CD4-positive, alpha-beta T cell treated with Interleukin-15 for 4 hours (primary cell): ENCODE measurements at places on chromosomes 4 and X.

- DNase-seq, result no peak
These were observed 8.8 kb downstream of the HERC5 start for GRCh38 chr4:88465653-88466192.

GRCh38 chr4:180557348-180557747, 1685.9 kb upstream of the TENM3 start:
- no peak for DNase-seq

- DNase-seq, result no peak
These were observed 71.6 kb downstream of the FAM114A1 start for GRCh38 chr4:38939165-38939564.

DNA sequence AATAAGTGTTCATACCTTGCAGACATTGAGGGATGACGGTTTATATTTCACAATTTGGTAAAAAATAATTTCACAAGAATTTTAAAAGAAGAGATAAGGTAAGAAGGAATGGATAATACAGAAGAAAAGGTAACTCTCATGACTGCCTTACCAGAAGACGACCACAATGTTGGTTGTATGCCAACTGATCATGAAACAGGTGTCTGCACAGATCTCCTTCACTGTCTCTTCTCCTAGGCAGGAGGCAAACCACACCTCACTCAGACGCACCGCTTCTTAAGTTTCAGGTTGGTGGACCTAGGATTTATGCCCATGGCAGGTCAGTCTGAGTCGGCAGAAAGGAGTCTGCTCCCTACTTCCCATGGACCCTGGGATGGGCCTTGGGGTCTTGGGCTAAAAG, 177.2 kb downstream of the VSIG4 start:
- DNase-seq, result no peak

DNA sequence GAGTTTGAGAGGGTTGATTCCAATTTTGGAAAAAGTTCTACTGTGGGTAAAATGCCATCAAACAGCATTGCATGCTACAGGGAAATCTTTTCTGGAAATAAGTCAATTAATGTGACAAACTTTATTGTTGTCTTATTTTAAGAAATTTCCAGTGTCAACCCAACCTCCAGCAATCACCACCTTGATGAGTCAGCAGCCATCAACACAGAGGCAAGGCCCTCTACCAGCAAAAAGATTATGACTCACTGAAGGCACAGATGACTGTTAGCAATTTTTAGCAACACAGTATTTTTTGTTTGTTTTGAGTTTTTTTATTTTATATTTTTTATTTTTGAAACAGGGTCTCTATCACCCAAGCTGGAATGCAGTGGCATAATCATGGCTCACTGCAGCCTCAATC, 165.4 kb upstream of the C1QTNF7 start:
- no peak for DNase-seq

- DNase-seq, result no peak
These were observed 145.0 kb downstream of the RTL3 start for GRCh38 chrX:78513971-78514738.

DNA sequence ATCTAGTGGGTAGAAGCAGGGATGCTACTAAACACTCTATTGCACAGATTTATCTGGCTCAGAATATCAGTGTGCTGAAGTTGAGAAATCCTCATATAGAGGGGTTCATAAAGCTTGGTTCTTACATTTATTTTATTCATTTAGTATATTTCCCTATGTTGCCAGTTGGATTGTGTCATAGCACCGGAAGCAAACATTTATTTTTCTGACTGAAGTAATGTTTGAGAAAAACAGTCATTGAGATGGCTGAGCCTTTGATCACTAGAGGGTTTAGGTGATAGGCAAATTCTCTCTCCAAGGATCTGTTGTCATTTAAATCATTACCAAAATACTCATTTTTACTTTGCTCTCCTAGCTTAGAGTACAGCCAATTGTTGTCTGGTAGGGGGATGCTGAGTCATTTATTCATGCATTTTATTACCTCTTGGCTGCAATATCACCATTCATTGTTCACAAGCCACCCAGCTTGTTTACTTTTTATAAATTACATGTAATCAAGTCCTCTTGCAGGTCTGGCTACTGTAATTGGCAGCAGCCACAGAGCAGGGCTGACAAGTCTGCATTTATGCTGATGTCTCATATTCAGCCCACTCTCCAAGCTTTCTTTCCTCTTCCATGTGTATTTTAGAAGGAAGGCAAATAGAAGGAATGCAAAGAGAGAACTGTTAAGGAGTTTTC, 15.2 kb downstream of the GAB1 start:
- no peak for DNase-seq
